Activated T-cell treated with anti-CD3 and anti-CD28 coated beads, Interleukin-2, amount 50 U/mL, for 24 hours (primary cell): ENCODE measurements at places on chromosomes 16 and 17.

DNA sequence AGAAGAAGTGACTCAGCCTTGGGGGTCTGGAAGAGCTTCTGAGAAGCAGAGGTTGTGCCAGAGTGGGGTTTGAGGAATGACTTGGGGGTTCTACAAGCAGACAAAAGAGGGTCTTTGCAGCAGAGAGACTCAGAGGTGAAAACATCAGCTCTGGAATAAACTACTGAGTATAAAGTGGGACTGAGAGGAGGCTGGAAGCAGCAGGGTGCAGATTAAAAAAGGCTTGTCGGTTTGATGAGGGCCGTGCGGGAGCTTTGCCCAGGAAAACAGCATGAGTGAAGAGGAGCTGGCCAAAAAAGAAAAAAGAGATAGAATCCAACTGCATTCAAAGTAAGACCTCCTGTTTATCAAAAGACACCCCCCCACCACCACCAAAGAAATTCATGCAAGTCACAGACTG, 13.1 kb upstream of the ACE start:
- no peak for DNase-seq
- H3K36me3 ChIP-seq = no peaks in the 10 kb centered on the region
- no peak overlapping the region for H3K4me3 ChIP-seq

DNA sequence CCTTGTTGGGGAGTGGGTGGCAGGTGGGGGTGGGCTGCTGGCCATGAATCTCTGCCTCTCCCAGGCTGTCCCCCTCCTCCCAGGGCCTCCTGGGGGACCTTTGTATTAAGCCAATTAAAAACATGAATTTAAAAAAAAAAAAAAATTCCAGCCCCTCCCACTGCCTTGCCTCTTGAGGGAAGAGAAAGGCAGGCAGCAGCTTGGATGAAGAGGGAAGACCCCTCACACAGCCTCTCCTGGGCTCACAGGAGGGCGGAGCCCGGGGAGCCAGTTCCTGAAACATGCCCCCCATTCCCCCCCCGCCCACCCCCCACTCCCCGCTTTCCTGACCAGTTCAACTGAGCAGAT, 1.8 kb upstream of the TCAP start:
- H3K36me3 ChIP-seq = peaks cover 44% of the 10 kb centered on the region
- DNase-seq = no peak
- no peak overlapping the region for H3K4me3 ChIP-seq
- no peak overlapping the region for H3K27ac ChIP-seq
- peaks cover 19% of the 10 kb centered on the region for H3K27me3 ChIP-seq
- H3K4me1 ChIP-seq = peaks cover 7% of the 10 kb centered on the region

DNA sequence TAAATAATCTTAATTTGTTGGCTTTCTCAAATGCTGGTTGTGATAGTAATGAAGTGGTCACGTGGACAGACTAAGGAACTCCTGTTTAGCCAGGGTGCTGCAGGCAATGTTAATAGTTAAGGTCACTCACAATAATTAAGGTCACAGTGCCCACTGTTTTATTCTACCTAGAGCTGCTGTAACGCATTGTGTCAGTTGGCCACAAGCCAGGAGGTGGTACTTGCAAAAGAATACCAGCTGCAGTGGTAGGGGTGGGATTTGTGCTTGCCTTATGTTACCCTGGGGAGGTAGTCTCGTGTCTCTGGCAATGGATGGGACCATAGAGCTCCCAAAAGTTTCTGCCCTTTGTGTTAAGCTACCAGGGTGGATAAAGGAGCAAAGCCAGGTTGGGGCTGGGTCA, 969.1 kb upstream of the CDH8 start:
- DNase-seq = no peak
- H3K4me3 ChIP-seq = no peak overlapping the region
- no peak overlapping the region for H3K27ac ChIP-seq

DNA sequence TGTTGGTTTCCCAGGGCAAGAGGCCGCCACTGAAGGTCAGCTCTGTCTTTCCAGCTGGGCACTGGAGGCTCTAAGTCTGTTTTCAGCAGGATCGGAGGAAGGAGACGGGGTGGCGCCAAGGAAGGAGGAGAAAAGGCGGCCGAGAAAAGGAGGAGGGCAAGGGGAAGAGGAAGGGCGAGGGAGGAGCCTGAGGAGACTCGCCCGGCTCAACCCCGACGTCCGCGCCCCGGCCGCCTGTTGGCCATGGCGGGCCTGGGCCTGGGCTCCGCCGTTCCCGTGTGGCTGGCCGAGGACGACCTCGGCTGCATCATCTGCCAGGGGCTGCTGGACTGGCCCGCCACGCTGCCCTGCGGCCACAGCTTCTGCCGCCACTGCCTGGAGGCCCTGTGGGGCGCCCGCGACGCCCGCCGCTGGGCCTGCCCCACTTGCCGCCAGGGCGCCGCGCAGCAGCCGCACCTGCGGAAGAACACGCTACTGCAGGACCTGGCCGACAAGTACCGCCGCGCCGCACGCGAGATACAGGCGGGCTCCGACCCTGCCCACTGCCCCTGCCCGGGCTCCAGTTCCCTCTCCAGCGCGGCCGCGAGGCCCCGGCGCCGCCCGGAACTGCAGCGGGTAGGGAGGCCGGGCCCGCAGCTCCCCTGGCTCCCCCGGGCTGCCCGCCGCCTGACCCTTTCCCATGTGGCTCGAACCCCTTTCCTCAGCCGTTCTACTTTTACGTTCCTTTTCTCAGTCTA, at the start of gene RNF135:
RNF135 (plus strand) TSS at position 209 of the 737 bp plus-strand sequence; CDS start at position 244, 35 bp downstream.
- peak within 1 kb of the TSS; percentile 89 for H3K27ac ChIP-seq
- peaks cover 31% of the 10 kb centered on the region for H3K4me1 ChIP-seq
- DNase-seq = peak; percentile 83
- peaks cover 20% of the 10 kb centered on the region for H3K36me3 ChIP-seq
- peak within 1 kb of the TSS; percentile 85 for H3K4me3 ChIP-seq

DNA sequence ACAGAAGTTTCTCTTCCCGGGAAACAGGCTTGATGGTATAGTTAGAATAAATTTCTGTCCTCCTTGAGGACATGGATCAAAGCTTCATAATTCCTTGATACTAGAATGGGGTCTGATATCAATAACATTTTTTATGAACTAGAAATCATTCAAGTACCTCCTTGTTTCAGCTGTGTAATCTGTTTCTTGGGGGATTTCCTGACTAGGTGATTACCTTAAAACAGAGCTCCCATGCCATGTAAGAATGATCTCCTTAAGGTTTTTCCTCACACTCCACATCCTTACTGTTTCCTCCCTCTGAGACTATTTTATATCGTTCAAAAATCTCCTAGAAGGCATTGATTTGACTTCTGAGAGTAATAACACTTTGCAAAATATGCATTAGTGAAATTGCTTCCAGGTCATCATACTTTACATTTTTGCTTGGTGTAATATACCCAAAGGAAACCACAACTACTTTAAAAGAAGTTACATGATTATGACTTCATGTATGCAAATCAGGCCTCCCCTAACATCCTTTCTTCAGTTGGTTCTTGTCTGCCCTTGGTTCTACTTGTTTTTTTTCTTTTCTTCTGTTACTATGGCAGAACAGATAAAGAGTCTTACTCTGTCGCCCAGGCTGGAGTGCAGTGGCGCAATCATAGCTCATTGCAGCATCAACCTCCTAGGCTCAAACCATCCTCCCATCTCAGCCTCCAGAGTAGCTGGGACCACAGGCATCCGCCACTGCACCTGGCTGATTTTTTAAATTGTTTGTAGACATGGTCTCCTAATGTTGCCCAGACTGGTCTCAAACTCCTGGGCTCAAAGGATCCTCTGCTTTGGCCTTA, 388.8 kb downstream of the ZFHX3 start:
- H3K4me3 ChIP-seq = no peak overlapping the region
- peaks cover 10% of the 10 kb centered on the region for H3K4me1 ChIP-seq
- DNase-seq = no peak
- H3K27me3 ChIP-seq = peaks cover 18% of the 10 kb centered on the region
- peaks cover under 1% of the 10 kb centered on the region for H3K36me3 ChIP-seq

DNA sequence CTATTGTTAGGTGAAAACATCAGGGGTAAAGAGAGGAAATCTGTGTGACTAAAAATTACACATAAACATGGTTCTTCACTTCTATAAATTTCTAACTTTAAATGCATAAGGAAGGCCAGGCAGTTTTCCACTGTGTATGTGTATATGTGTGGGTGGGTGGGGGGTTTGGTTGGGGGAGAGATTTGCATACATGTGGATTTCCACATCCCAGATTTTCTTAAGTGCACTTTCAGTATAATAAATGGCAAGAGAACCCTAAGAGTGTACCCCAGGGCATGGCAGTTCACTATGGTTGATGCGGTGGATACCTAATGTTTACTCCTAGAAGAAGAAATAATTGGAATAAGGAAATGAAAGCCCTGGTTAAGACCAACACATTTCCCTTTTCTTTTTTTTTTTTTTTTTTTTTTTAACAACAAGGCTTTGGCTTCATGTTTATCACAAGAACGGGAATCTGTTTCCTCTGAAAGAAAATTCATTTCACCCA, 451.8 kb upstream of the CCL2 start:
- H3K4me1 ChIP-seq = no peaks in the 10 kb centered on the region
- H3K27me3 ChIP-seq = peaks cover 47% of the 10 kb centered on the region
- H3K36me3 ChIP-seq = no peaks in the 10 kb centered on the region

DNA sequence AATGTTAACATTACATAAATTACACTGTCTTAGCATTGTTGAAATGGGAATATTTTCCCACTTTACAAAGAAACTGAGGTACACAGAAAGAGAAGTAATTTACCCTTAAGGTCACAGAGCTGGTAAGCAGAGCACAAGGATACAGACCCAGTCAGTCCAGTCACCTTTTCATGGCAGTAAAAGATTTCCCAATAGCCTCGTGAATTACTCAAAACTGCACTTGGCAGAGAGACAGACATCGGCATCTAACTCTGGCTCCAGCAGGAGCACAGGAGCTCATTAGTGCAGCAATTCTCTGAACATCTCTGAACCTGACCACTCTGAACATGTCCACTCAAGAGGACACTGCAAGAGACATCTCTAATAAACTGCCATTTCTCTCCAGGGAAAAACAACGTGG, 3.1 kb downstream of the TEX2 start:
- no peak for DNase-seq
- H3K36me3 ChIP-seq = peaks cover 6% of the 10 kb centered on the region
- H3K4me3 ChIP-seq = no peak overlapping the region
- no peak overlapping the region for H3K27ac ChIP-seq
- no peaks in the 10 kb centered on the region for H3K27me3 ChIP-seq

GRCh38 chr17:80265205-80266068, 4.8 kb downstream of the RNF213 start:
- peaks cover 45% of the 10 kb centered on the region for H3K4me1 ChIP-seq
- peaks cover 8% of the 10 kb centered on the region for H3K36me3 ChIP-seq
- peak overlapping the region; percentile 95 for H3K4me3 ChIP-seq

- DNase-seq = no peak
- no peaks in the 10 kb centered on the region for H3K36me3 ChIP-seq
- H3K27me3 ChIP-seq = no peaks in the 10 kb centered on the region
- H3K4me1 ChIP-seq = no peaks in the 10 kb centered on the region
Measured at GRCh38 chr17:71872843-71873485, 247.9 kb upstream of the SOX9 start.

DNA sequence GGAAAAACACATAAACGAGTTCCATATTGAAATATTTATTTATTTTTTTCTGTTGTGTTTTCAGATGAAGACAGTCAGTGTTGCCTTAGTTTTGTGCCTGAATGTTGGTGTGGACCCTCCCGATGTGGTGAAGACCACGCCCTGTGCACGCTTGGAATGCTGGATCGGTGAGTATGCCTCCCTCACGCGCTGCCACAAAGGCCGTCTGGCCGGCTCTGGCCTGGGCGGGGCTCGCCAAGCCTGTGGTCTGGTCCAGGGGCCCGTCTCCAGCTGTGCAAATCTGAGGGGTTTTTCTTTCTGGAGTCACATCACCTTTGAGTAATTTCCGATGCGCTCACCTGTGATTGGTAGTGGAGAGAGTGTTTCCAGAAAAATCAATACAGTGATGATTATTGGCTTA, 81.0 kb downstream of the RPTOR start:
- H3K27me3 ChIP-seq = no peaks in the 10 kb centered on the region
- H3K4me1 ChIP-seq = peaks cover 23% of the 10 kb centered on the region
- H3K4me3 ChIP-seq = no peak overlapping the region
- DNase-seq = no peak

- no peak overlapping the region for H3K4me3 ChIP-seq
- H3K27ac ChIP-seq = no peak overlapping the region
- no peak for DNase-seq
Measured at GRCh38 chr16:4828567-4829321, 18.3 kb downstream of the GLYR1 start.

GRCh38 chr17:17976931-17977570, 4.4 kb downstream of the DRC3 start:
- H3K36me3 ChIP-seq = peaks cover 2% of the 10 kb centered on the region
- peaks cover 10% of the 10 kb centered on the region for H3K4me1 ChIP-seq
- DNase-seq = no peak
- H3K27ac ChIP-seq = no peak overlapping the region
- no peaks in the 10 kb centered on the region for H3K27me3 ChIP-seq
- H3K4me3 ChIP-seq = no peak overlapping the region

DNA sequence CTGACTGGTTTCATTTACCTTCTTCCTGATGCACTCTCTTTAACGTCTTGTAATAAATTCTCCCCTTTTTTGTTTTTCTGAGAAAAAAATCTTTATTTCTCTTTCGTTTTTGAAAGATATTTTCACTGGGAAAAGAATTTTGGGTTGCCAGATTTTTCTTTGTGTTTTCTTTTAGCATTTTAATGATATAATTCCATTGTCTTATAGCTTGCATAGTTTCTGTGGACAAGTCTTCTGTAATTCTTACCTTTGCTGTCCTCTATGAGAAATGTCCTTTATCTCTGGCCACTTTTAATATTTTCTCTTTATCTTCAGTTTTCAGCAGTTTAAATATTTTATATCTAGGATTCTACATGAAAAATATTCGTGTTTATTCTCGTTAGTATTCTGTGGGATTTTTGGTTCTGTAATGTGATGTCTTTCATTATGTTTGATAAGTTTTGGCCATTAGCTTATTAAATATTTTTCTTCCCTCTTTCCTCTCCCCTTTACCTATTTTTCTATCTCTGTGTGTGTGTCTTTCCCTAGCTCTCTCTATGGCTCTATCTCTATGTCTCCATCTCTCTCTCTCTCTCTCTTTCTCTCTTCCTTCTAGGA, 236.5 kb downstream of the C16orf95 start:
- H3K36me3 ChIP-seq = no peaks in the 10 kb centered on the region
- peaks cover 7% of the 10 kb centered on the region for H3K27me3 ChIP-seq
- H3K4me3 ChIP-seq = no peak overlapping the region

DNA sequence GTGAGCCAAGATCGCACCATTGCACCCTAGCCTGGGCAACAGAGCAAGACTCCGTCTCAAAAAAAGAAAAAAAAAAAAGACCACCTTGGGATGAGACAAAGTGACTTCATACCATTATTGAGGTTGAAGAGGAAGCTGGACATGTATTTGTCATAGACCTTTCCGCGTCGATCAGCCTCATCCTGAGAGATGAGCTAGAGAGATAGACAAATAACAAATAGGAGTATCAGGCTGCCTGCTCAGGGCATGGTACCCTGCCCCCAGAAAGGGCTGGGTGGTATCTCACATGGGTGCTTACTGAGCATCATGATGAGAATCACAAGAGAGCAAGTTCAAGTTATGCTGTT, 22.1 kb downstream of the CNTNAP1 start:
- peak overlapping the region; percentile 81 for H3K27ac ChIP-seq
- H3K4me1 ChIP-seq = peaks cover 33% of the 10 kb centered on the region
- peaks cover 97% of the 10 kb centered on the region for H3K36me3 ChIP-seq
- DNase-seq = no peak
- no peaks in the 10 kb centered on the region for H3K27me3 ChIP-seq
